Fibroblast of villous mesenchyme (primary cell): ENCODE measurements at places on chromosomes 4 and X.

GRCh38 chr4:76723924-76724323 lies 174.0 kb downstream of the SOWAHB start:
- peak; percentile 64 for DNase-seq

DNA sequence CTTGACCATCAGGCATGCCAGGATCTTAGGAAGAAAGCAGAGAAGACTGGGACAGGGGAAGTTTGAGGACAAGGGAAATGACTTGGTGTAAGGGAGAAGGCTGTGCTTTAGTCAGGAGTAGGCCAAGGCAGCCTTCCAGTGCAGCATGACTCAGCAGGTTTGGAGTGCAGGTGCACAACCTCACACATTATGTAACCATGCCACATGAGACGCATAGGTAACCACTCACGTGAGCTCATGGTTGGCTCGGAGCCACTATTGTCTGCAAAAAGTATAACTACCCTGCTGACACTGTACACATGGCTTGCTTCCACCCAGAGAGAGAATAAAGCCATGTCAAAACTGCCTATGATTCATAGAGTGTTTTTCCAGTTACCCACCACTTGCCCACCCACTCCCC lies 715.9 kb downstream of the SMARCA1 start:
- no peak for DNase-seq

DNA sequence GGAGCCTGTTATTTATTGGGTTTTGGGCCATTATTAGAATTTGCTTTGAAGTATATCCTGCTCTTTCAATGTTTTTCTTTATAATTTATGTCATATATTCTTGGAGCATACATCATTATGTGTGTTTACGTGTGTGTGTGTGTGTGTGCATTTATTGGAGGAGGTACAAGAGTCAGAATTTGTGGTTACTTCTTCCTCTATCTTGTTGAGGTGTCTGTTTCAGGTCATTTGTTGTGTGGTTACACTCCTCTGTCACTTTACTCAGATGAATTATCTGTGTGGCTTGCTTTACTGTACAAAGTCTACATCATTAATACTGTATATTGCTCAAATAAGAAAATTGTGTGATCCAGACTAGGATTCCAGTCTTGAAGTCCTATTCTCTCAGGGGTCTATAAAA lies 1957.4 kb upstream of the TENM3 start:
- DNase-seq, result no peak

DNA sequence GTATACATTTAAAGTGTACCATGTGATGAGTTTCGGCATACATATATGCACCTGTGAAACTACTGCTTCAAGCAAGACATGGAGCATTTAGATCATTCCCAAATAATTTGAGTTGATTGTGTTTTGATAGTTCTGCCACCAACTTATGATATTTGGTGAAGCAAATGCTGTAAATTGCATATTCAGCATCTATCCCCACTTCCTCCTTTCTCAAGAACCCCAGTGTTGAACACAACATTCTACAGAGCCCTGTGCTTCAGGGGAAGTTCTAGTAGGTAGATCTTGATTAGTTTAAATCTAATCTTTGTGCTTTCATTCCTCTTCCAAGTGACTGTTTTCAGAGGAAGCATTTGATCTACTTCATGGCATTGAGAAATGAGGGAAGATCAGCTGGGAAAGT lies 5.4 kb upstream of the SHROOM3 start:
- DNase-seq, result no peak

GRCh38 chr4:124977045-124977444 lies 264.5 kb upstream of the ANKRD50 start:
- DNase-seq, result no peak

DNA sequence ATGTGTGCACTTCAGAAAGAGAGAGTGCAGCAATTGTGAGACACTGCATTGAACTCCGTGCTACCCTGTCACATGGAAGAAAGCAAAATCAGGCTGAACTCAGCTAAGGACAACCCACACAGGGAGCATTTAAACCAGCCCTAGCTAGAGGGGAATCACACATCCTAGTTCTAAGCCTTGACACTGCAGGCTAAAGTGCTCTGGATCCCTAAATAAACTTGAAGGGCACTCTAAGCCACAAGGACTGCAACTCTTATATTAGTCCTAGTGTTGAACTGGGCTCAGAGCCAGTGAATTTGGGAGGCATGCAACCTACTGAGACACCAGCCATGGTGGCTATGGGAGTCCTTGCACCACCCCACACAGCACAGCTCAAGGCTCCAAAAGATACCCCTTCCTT lies 311.9 kb downstream of the OPHN1 start:
- no peak for DNase-seq

- peak; percentile 64 for DNase-seq
Observed at GRCh38 chr4:139814323-139815015, 148.8 kb downstream of the MGST2 start.

DNA sequence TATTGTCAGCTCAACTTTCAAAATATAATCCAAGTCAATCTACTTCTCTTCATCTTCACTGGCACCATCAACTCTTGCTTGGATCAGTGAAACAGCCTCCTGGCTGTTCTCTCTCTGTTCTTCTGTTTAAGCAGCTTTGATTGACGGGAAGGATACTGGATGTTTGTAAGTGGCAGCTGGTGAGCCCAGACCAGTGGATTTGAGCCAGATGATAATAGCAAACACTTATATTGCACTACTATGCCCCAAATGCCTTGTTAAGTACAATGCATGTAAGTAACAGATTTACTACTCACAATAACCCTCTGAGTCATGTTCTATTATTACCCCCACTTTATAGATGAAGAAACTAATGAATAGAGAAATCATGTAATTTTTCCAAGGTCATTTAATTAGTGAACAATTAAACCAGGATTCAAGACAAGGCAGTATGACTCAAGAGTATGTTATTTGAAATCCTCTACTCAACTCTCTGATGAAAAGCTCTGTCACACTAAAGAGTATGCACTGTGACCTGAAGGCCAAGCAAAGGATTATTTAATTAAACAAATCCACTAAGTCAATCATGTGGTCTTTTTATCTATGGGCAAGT lies 44.8 kb downstream of the SPANXN3 start:
- DNase-seq, result no peak

DNA sequence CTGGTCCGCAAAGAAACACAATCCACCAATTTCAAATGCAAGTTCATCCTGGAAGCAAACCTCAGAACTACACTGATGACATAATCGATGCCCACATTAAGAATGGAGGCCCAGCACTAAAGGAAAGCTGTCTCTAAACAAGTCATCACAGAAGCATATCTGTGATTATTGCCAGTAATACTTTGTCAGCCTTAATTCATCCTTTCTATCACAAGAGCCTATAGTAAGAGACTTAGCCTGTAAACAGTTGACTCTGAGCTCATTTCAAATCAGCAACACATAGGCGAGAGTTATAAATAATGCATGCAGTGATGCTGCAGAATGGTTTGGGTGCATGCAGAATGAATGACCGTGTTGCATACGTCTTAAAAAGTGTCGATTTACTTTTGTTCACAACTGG lies 105.9 kb upstream of the ZFP42 start:
- DNase-seq, result no peak

- DNase-seq, result no peak
Observed at GRCh38 chrX:36978886-36979285, 29.3 kb upstream of the FAM47C start.

DNA sequence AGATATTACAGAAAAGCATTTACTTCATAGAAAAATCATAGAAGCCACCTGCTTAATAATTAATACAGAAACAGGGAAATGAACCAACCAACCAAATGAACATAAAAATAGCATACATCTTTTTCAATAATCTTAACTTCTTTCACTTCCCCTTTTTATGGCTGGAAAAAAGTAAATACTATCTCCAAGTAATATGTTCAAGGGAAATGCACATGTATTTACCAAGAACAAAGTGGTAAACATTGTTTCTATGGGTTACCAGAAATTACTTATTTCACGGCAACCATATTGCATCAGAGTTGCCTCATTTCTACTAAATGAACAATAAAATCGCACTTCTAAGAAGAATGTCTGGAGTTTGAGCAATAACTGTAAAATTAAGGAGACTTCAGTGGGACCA lies 321.3 kb downstream of the TMA16 start:
- DNase-seq, result no peak

GRCh38 chr4:38453253-38453881 lies 210.6 kb upstream of the KLF3 start:
- DNase-seq, result no peak

DNA sequence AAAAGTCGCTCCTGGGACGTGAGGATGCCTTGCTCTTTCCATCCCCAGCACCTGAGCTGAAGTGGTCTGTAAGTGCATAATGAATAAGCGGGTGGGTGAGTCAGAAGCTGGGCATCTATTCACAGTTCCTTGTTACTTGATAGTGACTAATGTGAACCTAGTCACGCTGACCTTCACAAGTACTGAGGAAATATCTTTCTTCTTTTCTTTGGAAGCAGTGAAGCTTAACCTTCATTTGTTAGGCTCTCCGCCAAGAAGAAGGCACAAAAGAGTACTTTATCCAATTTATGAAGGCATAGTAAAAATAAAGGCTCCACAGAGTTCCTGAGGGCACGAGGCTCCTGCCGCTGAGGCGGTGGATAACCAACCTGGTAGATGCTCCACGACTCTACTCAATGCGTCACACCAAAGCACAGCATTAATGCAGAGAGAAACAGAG lies 475.7 kb upstream of the SLIT2 start:
- peak; percentile 42 for DNase-seq

DNA sequence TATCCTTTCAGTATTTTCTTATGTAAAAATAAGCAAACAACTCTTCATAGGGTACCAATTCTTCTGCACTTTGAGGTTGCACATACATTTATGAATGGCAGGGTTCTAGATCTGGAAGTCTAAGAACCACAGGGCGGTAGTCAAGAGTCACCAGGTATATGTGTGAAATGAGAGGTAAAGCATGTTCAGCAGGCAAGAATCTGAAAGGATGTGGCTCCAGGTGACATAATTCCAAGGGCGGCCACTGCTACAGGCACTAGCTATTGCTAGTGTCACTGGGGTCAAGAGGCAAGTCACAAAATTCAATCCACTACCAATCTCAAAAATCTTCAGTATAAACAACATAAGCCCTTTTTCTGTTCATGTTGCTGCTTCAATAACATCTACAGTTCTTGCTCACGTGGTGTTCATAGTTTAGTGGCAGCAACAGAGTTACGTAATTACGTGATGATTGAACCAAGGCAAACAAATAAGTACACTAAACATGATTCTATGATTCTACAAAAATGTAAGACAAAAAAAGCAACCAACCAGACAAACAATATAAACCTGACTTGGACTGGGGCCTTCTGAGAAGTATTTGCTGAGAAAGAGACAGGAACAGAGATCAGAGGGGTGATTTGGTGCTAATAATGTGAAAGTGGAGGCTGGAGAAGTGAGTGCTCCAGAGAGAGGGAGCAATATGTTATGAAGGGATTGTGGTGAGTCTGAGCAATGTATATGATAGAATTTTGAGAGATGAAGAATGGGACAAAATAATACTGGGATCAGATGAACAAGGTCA lies 101.7 kb downstream of the NAA11 start:
- DNase-seq, result no peak

- no peak for DNase-seq
Observed at GRCh38 chr4:128820671-128821070, 11.2 kb downstream of the JADE1 start.

DNA sequence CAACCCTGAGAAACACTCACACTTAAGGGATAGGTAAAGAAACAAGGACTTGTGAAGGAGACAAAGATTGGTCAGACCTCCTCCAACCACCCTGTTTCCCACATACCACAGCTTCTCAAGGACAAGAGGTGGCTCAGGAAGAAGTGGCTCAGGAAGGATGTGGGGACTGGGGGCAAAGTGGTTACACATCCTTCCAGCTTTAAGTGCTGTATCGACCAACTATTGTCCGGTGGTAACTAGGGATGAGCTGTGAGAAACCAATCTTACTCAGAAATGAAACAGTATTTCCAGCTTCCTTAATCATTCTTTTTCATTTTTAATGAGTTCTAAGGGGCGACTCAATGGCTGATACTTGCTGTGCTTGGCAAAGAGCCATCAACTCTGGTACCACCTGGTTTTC lies 8.5 kb upstream of the LHFPL1 start:
- no peak for DNase-seq

DNA sequence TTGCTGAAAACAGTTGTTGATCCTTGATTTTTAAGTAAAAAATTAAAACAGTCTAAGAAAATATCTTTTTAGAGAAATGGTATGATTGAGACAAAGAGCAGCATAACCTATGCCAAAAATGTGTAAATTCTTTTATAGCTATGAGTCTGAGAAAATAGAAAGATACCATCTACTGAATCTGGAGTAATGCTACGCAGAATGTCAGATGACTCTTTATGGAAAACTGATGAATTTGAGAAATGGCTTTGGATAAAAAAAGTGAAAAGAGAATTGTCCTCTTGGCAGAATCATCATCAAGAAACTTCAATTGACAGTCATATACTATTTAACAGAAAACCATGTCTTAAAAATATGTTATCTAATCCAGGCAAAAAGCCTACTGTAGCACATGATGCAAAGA lies 183.1 kb downstream of the FAT4 start:
- DNase-seq, result no peak

DNA sequence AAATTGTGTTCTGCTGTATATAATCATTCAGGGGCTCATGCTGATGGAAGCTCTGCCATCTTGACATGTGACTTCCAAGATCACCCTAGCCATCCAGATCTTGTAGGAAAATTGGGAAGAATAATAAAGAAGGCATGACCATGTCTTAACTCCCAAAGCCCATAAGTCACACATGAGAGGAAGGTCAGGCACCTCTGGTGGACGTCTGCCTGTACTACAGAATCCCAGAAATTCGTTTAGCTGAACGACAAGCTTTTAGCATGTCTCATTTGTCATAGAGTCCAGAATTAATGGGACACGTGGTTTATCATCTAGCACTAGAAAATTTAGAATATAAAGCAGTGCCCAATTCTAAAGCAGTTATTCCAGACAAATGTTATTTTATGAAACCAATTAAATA lies 212.7 kb downstream of the CENPC start:
- no peak for DNase-seq

- DNase-seq, result no peak
Observed at GRCh38 chr4:21205821-21206531, 505.7 kb downstream of the PACRGL start.

- DNase-seq, result no peak
Observed at GRCh38 chr4:76799718-76800117, 98.2 kb downstream of the SOWAHB start.

GRCh38 chr4:77047037-77047436 lies 28.8 kb downstream of the CCNI start:
- peak; percentile 37 for DNase-seq

DNA sequence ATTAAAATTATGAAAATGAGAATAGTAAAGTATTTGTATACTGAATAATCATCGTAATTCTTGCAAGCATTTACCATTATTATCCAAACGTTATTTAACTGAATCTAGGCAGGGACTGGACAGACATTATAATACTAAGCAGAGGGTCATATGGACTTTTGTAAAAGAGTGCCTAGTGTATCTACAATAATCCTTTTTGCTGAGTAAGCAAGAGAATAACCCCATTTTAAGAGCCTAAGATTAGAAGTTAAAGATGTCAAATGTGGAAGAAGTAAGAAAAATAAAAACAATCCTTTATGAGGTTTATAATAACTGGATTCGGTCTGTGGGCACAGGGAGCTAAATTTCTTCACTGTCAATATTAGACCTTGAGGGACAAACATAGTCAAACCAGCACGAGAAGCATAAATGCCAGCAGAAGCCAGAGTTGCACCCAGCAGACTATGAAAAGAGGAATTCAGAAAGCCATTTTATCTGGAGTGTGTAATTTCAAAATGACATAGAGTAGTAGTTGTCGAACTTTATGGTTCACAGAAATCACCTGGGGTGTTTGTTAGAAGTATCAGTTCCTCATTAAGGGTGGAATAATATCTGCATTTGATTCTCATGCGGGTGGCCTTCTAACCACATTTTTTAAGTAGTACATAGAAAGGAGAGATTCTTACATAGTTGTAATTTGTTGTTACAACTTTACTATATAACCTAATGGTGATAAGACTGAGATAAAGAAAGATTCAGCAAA lies 39.7 kb upstream of the DCLK2 start:
- DNase-seq, result no peak
